ENCODE measurements at places on chromosomes 3 and 15. TPM values are rescaled to one million over a fixed set of nuclear protein-coding genes. Genes with fewer than 3 reads are reported as not detected.

The IL17RE gene
- 0.53 TPM for total RNA-seq

- no peak for DNase-seq
These were observed 546.2 kb downstream of the MECOM start for GRCh38 chr3:169117264-169117663.

DNA sequence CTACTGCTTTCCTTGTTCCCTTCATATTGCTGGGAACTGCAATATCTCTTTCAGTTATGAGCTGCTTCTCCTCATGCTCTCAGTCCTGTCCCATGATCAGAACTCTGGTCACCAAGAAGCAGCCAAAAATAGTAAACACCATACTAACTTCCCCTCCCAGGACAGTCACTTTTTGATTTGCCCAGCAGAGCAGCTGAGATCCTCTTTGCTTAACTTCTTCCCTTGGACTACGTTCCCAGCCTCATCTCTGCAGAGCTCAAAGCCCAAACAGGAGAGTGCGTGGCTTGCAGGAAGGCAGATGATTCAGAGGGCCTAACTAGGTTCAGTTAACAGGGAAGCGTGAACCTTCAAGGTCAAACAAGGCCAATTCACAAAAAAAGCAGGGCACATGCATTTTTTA, 153.2 kb downstream of the CTNNB1 start:
- DNase-seq, result no peak

The XYLB gene
- 5.3 TPM for total RNA-seq

GRCh38 chr3:228442-229182, 32.0 kb downstream of the CHL1 start:
- DNase-seq, result no peak

DNA sequence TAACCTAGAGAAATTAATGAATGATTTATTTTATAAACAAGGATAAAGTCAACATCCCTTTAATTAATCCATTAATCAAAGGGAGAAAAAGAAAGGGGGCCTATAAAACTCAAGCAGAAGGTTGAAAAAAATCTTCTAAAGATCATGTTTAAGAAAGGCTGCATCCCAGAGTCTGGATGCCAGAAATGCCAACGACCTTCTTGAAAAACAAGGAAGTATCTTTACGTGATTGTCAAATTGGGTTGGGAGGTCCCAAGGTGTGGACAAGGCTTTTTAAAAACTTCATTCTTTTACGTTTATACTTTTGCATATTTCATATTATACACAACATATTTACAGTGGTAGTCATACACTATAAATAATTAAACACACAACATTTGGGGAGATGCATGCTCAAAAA, 1.6 kb downstream of the GOLGB1 start:
- no peak for DNase-seq

GRCh38 chr3:76998555-76998954, 41.3 kb upstream of the ROBO2 start:
- DNase-seq, result no peak

The MRAS gene
- not detected for total RNA-seq

- DNase-seq, result no peak
These were observed 109.8 kb downstream of the IGF2BP2 start for GRCh38 chr3:185715091-185715490.

- no peak for DNase-seq
These were observed 4.5 kb upstream of the GJD2 start for GRCh38 chr15:34759347-34759746.

- DNase-seq, result peak; percentile 96
These were observed 4.0 kb downstream of the GCSAM start for GRCh38 chr3:112128843-112129727.

DNA sequence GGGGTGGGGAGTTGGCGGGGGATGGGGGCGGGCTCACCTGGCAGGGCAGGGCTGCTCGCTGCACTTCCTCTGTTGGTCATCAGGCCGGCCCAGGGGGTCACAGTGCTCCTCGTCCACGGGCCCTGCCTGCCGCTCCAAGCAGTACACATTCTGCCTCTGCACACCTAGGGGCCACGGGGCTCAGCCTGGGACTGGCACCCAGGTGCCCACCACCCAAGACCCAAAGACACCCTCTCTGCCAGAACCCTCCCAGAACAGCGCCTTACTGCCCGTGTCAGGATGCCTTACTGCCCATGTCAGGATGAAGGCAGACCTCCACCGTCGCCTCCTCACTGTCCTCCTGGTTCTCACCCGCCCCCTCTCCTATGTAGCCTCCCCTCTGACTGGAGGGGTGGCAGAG, 43.2 kb downstream of the ADAMTS7 start:
- DNase-seq, result no peak

- DNase-seq, result no peak
These were observed 126.0 kb downstream of the MYLK start for GRCh38 chr3:123758081-123758564.

DNA sequence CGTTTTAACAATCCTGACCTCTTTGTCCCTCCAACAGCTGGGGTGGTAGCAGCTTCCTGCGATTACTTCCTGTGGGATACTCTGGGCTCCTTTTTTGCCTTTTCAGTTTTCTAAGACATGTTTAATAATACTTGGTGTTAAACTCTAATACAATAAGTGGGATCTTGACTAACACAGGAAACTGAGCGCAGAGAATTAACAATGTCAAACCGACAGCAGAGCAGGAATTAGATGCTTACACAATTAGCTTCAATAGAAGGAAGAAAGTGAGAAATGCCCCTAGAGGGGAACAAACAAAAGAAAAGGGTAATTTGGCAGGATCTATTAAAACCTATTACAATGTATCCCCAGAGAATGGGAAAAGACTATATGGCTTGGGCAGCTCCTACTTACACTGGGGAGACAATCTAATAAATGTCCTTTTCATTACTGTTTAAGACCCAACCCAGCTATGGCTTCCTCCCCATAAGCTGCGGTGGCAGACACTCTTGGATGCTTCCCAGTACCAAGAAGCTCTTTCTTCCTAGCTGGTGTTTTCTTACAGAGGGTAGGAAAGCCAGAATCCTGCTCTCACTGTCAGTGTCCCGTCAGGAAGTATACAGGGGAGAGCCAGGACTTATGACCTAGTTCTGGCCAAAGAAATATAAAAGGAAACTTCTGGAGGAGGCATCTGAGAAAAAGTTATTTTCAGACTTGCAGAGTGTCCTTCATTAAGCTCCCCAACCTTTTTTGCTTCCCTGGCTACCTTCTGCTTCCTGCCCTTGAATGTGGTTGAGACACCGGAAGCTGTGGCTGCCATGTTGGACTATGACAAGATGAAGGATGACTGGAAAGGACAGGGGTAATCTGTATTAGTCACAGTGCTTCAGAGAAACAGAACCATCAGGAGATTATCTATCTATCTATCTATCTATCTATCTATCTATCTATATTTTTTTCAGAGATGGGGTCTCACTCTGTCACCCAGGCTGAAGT, 194.1 kb upstream of the KBTBD8 start:
- no peak for DNase-seq

The TM4SF1 gene
- not detected for total RNA-seq

DNA sequence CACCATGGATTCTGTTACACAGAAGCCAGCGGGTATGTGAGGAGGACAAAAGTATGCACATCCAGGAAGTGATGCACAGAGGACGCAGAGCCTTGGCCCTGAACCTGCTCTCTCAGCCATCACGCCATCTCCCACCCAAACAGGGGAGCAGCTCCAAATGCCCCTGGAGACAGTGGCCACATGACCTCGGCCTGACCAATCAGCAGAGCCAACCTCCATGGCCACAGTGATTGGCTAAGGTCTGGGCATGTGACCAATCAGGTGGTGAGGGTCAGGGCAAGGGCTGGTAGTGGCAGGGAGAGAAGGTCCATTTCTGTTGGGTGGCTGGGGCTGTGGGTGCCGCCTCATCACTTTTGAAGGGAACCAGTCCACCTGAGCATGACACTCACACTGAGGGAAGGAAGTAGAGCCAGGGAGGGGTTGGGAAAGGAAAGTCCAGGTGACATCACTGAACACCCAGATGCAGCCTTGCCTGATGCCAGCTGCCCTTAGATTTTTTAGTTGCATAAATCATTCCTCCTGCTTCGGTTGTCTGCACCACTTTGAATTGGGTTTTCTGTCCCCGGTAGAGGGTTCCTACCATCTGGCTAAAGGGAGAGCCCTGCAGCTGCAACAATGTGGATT, 70.3 kb upstream of the IQSEC1 start:
- no peak for DNase-seq

The MESP2 gene
- not detected for total RNA-seq

GRCh38 chr15:69816522-69816921, 281.2 kb downstream of the TLE3 start:
- DNase-seq, result no peak

- DNase-seq, result no peak
These were observed 47.8 kb downstream of the PCSK6 start for GRCh38 chr15:101441696-101442095.

The SYNM gene
- total RNA-seq, result not detected

The ACP3 gene
- 13.7 TPM for total RNA-seq

GRCh38 chr3:50268703-50269451, at the start of gene SEMA3B:
Gene SEMA3B, plus strand, starts transcription at chr3:50269147. Its CDS starts 94 bp downstream, at chr3:50269241.
- no peak for DNase-seq

The IL16 gene
- 85.1 TPM for total RNA-seq

GRCh38 chr3:152469248-152470025, 200.7 kb downstream of the MBNL1 start:
- DNase-seq, result no peak

The ACOX2 gene
- not detected for total RNA-seq

- DNase-seq, result no peak
These were observed 635.9 kb downstream of the CADM2 start for GRCh38 chr3:85594676-85595075.

DNA sequence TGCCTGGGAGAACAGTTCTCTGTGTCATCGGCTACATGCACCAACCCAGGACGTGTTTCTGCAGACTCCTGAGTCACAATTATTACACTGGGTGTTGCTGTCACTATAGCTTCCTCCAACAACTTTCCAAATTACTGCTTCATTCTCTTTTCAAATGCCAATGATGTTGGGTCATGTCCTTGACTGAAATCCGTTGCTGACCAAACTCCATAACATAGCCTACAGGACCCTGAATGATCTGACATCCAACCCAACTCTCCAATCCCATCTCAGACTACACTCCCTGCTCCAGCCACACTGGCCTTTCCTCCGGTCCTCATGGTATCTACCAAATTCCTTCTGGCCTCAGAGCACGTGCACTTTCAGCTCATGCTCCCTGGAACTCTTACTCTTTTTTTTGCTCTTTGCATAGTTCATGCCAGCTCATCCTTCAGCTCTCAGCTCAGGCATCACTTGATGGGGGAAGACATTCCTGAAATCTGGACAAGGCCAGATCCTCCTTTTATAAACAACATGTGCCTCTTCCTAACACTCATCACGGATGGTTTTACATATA, 108.8 kb upstream of the PTPRG start:
- no peak for DNase-seq

GRCh38 chr3:100175637-100176280, 61.5 kb upstream of the FILIP1L start:
- DNase-seq, result no peak

The PIERCE2 gene
- total RNA-seq, result 3.1 TPM

DNA sequence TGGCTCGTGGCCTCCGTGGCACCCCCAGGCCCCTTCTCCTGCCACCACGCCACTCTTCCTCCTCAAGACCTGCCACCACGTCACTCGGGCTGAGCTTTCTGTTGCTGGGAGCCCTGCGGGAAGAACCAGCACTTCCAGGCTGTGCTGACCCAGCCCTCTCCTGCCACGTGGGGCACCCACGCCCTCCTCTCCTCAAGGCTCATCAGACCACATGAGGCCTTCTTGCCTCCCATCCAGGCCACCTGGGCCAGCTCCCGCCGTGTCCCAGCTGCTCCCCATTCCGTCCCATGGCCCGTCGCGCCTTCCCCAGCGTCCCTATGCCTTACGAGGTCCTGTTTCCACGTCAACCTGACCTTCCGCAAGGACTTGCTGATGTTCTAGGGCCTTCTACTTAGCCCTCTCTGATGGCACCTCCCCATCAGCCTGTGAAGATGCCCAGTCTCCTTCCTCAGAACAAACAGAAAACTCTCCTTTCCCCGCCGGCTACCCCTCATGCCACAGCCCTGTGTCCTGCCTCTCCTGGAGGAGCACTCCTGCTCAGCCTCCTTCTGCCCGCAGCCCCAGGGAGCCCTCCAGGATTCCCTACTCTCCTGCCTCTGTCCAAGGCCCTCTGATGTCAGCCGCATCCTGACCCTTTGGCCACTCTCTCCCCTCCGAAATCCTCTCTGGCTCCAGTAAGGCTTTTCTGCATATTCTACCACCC, 71.1 kb upstream of the BLM start:
- no peak for DNase-seq

- DNase-seq, result no peak
These were observed 286.8 kb upstream of the TRIM42 start for GRCh38 chr3:140391061-140391460.

DNA sequence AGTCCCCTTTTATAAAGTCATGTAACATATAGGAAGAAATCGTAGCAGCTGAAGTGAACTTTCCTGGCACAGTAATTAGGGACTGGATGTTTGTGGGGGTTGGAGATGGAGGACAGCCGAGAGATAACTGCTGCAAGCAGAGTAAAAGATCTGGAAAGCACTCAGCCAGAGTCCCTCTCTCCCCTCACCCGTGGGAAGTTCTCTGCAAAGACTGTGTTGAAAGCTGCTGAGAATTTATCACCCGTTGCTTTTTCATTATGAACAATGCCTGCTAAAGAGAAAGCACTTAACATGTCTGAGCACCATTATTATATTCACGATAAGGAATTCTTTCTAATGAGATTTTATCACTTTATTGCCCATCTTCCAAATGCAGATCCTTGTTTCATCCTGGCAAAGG, 248.8 kb downstream of the SHOX2 start:
- DNase-seq, result no peak

The RTP4 gene
- total RNA-seq, result not detected

DNA sequence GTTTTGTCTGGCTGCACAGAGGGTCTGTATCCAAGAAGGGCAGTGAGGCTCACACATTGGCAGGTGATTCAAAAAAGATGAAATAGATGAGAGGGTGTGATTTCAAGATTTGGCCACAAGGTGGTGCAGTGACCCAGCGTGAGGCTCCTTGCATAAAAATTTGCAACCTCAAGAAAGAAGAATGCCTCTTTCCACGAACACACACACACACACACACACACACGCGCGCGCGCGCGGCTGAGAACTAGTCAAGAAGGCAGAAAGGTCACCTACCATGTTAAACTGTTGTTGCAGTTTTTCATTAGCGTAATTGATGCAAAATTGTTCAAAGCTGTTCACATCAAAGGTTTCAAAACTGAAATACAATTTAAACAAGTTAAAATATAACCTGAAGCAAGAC, 39.2 kb downstream of the MYO5C start:
- DNase-seq, result peak; percentile 84

The CPLX3 gene
- total RNA-seq, result 1.5 TPM

- peak; percentile 84 for DNase-seq
These were observed 452.8 kb downstream of the FOXP1 start for GRCh38 chr3:71130471-71131374.

The ABHD10 gene
- 45.1 TPM for total RNA-seq

The FBXL2 gene
- total RNA-seq, result not detected

The GOLGA6L6 gene
- not detected for total RNA-seq

DNA sequence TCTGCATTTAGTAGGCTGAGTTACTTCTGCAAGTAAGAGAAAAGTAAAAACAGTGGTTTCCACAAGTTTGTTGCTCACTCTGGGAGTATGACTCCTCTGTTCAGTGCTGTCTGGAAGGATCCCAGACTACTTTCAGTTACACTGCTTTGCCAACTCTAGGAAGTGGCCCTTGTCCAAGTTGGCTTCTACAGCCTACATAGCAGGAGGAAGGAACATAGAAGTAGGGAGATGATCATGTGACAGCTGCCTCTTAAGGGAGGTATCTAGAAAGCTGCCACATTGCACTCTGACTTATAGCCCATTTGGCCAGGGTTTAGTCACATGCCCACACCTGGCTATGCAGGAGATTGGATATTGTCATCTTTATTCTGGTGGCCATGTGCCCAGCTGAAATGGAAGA, 298.1 kb downstream of the NSUN3 start:
- no peak for DNase-seq

GRCh38 chr3:151299006-151299405, 17.6 kb downstream of the GPR87 start:
- no peak for DNase-seq
